ENCODE measurements at places on chromosomes 1 and 21.

DNA sequence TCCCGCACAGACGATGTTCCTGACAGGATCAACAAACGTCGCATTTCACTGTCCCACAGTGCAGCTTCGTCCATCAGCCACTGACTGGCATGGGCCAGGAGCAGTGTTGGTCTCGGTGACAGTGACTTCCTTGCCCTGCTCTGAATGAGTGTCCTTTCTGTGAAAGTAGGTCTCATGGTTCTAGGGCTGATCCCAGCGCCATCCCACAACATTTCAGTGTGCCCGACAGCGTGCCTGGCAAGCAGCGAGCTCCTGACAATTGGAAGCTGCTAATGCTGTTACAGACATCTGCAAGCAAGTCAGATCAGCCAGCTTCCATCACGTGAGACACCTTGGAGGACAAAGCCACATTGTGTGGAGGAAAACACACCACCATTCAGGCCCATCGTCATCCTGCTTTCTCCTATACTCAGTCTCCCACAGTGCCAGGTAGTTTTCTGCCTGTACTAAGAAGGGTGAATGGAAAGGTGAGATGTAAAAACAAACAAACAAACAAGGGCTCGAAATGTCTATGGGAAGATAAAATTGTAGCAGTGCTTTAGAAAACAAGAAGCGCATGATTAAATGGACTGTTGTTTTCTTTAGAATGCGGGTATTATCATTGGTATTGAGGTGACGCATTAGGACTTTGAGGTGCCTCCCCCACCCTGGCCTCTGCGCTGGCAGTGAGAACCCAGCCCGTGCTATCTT is 21.9 kb downstream of the ERRFI1 start:
- DNase-seq, result no peak

GRCh38 chr1:220803401-220804201 is 16.9 kb downstream of the MTARC1 start:
- DNase-seq, result peak; percentile 49

DNA sequence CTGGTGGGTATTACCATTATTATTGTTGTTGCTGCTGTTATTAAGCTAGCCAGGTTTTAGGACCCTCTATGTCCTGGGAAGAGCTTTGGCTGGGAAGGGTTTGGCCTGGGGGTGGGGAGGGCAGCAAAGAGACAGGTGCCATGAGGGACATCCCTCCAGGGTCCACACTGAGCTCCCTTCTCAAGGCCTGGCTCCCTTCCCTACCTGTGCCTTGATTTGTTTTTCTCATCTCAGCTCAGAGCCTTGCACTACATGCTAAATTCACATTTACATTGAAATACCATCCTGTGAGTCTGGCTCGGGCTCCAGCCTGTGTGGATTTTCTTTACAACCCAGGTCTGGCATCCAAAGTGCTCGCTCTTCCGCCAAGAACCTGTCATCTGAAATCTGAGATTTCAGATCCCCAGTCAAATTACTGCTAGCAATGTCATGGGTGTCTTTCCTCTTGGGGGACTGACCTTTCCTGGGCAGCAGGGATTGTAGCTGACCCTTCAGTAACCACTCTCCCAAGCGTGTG is 536.3 kb downstream of the PTPRU start:
- no peak for DNase-seq

DNA sequence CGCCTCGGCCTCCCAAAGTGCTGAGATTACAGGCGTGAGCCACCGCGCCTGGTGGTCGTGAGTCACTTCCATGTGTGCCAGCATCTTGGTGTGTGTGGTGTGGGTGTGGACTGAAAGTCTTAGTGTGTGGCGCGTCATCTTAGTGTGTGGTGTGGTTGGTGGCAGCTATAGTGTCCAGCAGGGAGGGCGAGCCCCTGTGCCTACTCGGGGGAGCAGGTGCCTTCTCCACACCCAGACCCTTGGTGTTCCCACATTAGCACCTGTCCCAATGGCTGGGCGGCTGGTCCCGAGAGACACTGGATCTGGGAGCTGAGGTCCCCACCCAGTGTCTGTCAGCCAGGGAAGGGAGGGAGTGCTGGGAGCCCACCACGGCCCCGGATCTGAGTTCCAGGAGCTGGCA is 2.8 kb downstream of the SCNN1D start:
- DNase-seq, result no peak

GRCh38 chr1:98143403-98143802 is 222.6 kb upstream of the DPYD start:
- no peak for DNase-seq

- no peak for DNase-seq
Observed at GRCh38 chr1:201310251-201310985, 27.1 kb downstream of the PKP1 start.

GRCh38 chr1:3196577-3197245 is 127.7 kb downstream of the PRDM16 start:
- no peak for DNase-seq

DNA sequence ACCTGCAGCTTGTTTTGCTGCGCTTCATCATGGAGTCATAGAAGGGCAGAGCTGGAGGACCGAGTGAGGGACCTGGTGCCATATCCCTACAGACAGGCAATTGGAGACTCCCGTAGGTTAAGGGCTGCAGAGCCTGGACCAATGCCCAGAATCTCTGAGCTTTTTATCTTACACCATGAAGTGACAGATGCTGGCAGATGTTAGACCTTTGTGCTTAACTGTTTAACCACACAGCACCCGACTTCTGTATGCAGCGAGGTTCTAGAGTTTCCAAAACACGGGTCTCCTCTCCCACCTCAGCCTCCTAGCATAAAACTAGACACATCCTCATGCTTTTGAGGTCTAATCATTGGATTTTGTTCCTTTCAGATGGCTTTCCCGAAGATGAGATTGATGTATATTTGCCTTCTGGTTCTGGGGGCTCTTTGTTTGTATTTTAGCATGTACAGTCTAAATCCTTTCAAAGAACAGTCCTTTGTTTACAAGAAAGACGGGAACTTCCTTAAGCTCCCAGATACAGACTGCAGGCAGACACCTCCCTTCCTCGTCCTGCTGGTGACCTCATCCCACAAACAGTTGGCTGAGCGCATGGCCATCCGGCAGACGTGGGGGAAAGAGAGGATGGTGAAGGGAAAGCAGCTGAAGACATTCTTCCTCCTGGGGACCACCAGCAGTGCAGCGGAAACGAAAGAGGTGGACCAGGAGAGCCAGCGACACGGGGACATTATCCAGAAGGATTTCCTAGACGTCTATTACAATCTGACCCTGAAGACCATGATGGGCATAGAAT is 47.6 kb downstream of the B3GALT5 start:
- peak; percentile 87 for DNase-seq

DNA sequence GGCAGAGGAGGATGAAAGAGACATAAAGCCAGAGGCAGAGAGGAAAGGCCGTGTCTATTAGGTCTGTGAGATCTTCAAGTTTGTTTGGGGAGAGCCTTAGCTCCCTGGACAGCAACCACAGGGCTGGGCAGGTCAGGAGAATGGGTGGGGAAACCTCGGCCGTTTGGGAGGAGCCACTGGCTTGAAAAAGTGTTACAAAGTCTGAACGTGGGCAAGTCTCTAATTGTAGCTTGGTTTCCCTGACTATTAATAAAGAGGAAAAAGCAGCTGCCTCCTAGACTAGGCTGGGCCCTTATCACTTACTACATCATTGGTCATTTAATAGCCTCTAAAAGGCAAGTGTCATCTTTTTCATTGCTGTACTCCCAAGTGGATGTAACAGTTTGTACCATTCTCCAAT is at the start of gene CCDC17:
Gene CCDC17, minus strand, starts transcription at position 83 of the 400 bp plus-strand sequence. CDS start 145 bp downstream, outside the sequence.
- DNase-seq, result no peak

DNA sequence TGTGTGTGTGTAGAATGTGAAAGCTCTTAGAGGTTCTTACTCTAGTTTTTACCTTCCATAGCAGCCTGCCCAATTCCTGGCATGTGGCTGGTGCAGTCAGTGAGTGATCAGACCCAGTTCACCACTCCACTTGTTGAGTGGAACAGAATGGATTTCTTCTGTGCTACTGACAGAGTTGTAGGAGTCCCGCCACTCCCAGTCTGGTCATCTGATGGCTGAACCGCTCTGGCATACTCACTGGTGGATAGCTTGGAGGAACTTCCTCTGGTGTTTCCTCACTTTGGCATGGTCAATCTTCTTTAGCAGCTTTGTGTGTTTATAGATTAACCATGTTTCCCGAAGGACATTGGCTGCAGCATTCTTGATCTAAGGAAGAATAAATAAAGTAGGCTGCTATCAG is 106.7 kb upstream of the ADAR start:
- DNase-seq, result peak; percentile 59

GRCh38 chr1:168114845-168115244 is 21.9 kb downstream of the GPR161 start:
- no peak for DNase-seq

- DNase-seq, result no peak
Observed at GRCh38 chr1:173451981-173452380, 25.2 kb upstream of the PRDX6 start.

DNA sequence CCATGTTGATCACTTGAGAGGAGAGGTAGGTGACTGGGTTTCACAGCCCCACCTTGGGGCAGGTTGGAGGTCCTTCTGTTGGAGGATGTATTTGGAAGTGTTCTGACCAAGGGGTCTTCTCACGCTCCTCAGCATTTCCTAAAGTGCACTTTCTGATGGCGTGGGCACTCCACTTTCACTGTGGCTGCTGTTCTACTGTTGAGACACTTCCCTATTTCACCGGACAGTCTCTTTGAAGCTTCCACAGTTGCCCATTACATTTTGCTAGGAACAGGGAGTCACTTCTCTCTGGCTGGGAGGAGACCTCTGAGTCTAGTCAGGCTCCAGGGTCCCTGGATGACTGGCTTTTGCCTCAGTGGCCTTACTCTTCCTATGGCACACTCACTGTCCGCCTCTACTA is 180.0 kb upstream of the LMO4 start:
- no peak for DNase-seq

- no peak for DNase-seq
Observed at GRCh38 chr1:192260076-192260475, 56.7 kb upstream of the RGS21 start.

DNA sequence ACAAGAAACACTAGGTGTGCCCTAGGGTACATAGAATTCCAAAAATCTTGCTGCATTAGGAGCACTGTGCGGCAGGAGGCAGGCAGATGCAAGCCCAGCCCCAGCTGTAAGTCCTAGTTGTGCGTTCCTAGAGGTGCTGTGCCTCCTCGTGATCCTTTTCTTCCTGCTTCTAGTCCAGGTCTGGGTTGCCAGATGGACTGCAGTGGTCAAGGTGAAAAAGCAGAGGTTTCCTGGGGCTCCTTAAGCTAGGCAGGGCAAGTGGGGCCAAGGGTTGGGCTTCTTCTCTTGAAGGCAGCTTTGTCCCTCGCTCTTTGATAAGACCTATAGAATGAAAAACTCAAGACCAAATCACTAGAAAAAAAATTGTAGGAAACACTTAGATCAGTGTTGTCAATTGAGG is 21.6 kb upstream of the SLC45A3 start:
- DNase-seq, result no peak

- peak; percentile 60 for DNase-seq
Observed at GRCh38 chr1:15352128-15352957, 57.3 kb upstream of the EFHD2 start.

DNA sequence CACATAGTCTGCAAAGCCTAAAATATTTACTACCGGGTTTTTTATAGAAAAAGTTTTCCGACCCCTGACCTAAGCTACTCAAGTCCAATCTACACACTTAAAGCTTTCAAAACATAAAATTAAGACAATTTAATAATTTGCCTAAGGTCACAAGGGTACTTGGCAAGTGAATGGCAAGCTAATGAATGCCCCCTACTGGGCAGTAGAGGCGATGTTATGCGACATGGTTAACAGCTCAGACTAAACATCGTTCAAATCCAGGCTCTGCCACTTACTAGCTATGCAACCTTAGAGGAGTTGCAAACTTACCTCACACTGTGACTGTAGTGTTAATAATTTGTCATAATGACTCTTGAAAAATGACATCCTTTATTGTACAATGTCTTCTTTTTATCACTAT is 317.2 kb upstream of the NFIA start:
- DNase-seq, result peak; percentile 70

DNA sequence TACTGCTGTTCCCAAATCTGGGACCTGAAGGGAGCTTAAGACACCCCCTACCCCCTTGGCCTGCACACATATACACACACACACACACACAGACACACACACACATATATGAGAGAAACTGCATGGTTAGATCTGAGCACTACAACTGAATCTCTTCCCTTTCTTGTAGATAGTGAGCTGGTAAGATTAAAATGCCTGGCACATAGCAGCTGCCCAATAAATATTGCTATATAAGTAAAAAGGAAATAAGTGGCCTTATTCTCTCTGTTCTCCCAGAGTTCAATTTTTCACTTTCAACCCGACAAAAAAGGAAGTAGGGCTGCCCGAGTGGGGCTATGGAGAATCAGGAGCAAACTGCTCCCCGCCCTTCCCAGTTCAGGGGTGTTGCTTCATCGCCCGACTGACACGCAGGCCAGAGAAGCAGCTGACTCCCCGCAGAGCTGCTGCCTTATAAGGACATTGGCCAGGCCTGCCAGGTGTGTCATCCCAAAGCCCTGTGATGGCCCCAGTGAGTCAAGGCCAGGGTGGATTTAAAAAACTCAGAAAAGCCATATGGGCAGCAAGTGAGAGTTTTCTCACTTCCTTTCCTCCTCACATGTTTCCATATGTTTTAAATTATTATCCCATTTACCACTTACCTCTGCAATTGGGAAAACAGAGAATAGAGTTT is 106.5 kb upstream of the SLC44A3 start:
- DNase-seq, result peak; percentile 94

GRCh38 chr1:25641931-25642573 is 25.5 kb downstream of the MAN1C1 start:
- peak; percentile 92 for DNase-seq

- DNase-seq, result no peak
Observed at GRCh38 chr21:40618191-40618973, 228.6 kb downstream of the DSCAM start.

- DNase-seq, result no peak
Observed at GRCh38 chr1:20494609-20495311, 8.8 kb upstream of the CAMK2N1 start.

DNA sequence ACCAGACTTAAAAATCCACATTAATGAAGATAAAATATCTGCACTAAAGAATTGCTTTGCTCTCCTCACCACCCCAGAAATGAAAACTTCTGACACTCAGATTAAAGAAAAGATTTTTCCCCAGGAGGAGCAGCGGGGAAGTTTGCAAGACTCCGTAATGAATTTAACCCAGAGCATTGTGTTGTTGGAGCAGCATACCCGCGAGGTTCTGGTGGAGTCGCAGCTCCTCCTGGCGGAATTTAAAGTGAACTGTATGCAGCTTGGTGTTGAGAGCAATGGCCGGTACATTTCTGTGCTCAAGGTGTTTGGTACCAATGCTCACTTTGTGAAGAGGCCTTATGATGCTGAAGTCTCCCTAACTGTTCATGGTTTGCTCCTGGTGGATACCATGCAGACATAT is 46.4 kb downstream of the VPS13D start:
- DNase-seq, result peak; percentile 78

- DNase-seq, result no peak
Observed at GRCh38 chr1:36258960-36259344, 34.7 kb downstream of the THRAP3 start.

DNA sequence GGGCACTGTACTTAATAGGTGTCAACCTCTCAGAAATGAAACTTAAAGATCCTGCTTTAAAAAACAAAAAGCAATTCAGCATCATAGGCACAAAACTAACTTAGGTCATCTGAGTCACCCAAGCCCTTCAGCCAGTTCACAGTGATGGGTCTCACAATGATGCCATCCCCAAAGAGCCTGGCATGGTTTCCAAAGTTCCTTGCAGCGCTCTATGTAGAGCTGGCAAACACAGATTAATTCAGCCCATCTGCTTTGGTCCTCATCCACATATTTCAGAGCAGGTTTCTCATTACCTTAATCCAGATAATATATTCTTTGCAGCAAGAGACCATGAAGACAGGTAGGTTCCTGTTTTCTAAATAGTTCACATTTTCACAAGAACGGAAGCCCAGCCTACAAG is 14.6 kb upstream of the PLA2G2C start:
- no peak for DNase-seq

- DNase-seq, result no peak
Observed at GRCh38 chr1:207815913-207816291, 64.0 kb downstream of the CD46 start.

All from mesendoderm (in vitro differentiated cells).